ENCODE measurements at places on chromosomes 6 and 20.

- DNase-seq, result no peak
These were observed 90.8 kb upstream of the QKI start for GRCh38 chr6:163323705-163324104.

GRCh38 chr6:6857528-6857927, 250.2 kb upstream of the RREB1 start:
- DNase-seq, result no peak

- no peak for DNase-seq
These were observed 610.5 kb downstream of the HTR1B start for GRCh38 chr6:76852776-76853175.

- DNase-seq, result no peak
These were observed 136.5 kb upstream of the NUP153 start for GRCh38 chr6:17842934-17843821.

DNA sequence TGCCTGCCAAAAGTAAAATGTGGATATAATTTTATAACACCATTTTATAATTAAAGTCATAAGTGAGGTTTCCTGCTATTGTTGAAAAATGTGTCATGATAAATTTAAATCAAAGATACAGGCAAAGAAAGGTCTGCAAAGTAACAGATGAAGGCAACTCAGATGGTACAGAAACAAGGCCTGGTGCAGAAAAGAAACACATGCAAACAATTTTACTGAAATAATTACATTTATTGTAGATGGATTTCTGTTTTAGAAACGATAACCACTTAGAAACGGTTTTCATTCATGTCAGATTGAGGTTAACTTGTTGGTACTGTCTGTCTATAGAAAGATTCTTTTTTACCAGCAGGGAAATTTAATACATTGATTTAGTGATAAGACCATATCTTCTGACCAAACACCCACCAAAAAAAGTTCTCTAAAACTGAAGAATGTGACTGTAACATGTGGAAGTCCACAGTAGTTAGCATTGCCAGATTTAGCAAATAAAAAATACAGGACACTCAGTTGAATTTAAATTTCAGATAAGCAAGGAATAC, 105.5 kb upstream of the FERMT1 start:
- DNase-seq, result no peak

GRCh38 chr20:25053255-25054031, 4.5 kb downstream of the ACSS1 start:
- no peak for DNase-seq

DNA sequence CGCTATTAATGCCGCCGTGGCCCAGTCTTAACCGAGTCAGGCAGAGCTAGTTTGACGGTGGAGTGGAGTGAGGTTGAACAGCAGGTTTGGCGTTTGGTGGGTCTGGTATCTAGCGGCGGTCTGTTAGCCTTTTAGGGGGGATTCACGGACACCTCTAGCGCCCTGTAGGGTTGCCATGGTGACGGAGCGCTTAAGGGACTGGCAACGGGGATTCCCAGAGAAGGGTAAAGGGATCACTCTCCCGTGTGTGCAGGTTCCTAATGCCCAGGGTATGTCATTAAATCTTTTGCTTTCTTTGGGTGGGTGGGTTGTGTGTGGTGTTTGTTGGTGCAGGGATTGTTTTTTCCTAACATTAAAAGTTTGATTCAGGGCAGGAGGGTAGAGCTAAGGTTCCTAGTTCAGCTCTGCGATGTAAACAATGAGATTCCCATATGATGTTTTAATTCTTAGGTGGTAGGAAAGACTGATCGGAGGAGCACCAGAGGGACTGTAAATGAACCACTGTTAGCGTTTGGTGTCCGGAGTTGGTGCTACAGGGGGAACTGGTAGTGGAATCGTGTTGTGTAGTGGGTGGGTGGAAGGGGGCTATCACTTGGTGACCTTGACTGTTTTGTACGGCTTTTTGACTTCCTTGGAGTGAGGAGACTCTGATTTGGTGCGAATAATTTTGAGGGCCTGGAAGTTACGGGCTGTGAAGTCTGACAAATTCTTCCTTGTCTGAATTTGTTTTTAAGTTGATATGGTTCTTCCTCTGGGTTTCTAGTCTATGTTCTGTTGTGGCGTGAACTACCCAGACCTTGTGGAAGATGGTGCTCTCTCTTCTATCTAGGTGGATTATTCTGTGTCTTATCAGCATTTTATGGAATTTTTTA, 5.0 kb downstream of the BRD2 start:
- no peak for DNase-seq

DNA sequence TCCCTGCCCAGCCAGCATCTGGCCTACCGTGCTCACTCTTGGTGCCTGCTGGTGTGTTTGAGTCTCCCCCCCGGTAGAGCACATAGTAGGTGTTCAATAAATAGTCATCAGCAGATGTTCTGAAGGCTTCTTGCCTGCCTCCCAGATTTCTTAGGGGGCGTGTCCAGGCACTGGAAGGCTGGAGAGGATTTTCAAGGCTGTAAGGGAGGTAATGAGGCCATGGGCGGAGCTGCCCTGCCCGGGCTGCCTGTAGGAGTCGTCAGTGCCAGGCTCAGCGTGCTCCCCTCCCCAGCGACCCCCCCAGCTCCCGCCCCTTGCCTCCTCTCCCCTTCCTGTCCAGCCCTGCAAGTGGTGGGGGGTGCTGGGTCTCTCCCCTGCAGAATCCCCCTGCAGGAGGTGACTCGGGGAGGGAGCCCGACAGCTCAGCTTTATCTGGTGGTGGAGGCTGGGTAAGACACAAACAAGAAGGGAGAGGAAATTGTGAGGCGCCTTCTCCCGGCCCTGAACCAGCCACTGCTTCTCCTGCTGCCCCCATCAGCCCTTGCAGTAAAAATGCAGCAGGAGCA, 55.9 kb downstream of the BCAS4 start:
- no peak for DNase-seq

GRCh38 chr20:60950974-60951373, 301.1 kb upstream of the CDH4 start:
- peak; percentile 41 for DNase-seq

DNA sequence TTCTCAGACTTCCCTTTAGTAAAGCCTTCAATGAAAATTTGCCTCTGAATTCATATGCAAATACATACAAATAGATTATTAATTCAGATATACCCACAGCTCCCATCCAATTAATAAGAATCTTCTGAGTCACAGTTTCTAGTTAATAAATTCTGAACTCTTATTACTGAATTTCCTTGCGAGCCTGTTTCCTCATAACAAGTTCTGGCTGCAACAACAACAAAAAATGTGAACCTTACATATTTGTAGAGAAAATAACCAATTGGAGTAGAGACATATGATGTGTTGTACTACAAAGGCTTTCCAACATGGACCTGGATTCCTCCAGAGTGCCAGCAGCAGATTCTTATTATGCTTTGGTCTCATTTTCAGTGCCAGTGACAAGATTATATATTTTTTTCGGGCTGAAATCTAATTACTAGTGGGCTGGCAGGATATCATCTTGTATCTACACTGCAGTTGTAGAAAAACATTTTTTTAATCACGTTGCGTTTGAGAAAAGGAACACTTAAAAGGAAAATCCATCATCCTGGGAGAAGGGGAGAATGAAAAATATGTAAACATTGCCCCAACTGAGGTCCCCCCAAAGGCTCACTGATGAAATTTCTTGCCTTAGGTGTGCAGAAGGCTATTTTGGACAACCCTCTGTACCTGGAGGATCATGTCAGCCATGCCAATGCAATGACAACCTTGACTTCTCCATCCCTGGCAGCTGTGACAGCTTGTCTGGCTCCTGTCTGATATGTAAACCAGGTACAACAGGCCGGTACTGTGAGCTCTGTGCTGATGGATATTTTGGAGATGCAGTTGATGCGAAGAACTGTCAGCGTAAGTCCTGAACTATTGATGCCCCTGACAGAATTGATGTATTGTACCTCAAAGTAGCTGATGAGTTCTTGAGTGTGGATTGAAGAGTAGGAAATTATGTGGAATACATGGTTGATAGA, 404.6 kb downstream of the LAMA2 start:
- no peak for DNase-seq

GRCh38 chr6:46606338-46606737, 46.3 kb downstream of the CYP39A1 start:
- no peak for DNase-seq

GRCh38 chr6:53199156-53199555, 50.5 kb upstream of the GCM1 start:
- no peak for DNase-seq

DNA sequence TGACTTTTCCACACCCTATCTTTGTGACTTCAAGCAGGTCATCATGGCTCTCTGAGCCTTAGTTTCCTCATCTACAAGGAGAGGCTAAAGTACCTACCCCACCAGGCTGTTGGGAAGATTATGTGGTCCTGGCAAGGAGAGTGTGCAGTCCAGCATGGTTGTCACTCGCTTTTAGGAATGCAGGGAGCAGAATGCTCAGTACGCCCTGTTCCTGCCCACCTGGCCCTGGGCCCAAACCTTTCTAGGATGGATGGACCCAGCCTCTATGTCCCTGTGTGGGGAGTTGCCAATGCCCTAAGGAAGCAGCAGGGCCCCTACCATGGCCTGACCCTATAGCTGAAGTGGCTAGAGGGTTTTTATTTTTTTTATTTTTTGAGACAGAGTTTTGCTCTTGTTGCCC, 2.0 kb downstream of the CLPSL2 start:
- DNase-seq, result no peak

DNA sequence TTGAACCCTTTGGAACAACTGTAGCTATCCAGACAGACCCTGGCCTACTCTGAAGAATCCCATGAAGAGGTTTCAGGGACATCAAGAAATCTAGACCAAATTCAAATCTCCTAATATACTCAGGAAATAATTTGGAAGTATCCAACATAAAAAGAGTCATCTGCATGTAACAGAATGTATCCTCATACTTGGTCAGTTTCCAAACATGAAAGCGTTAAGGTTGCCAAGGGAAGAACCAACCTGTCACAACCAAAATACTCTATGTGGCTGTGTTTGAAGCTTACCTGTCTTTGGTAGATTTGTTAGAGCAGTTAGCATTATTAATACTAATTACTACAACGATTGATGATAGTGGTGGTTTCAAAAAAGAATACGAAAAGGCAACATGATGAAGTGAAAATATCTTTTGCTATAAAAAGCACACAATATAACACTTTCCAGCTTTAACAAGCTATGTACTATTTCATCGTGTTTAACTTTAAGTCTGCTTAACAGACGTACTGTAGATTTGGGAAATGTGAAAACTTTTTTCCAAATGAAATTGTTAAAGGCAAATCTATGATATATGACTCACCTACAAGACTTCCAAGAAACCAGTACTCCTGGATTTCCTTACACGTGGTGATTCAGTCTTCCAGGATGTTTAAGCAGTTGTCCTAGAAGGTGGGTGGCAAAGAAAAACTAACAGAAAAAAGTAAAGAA, 46.6 kb upstream of the ENPP1 start:
- DNase-seq, result no peak

- DNase-seq, result no peak
These were observed 44.5 kb upstream of the RPS6KA2 start for GRCh38 chr6:166671434-166672081.

DNA sequence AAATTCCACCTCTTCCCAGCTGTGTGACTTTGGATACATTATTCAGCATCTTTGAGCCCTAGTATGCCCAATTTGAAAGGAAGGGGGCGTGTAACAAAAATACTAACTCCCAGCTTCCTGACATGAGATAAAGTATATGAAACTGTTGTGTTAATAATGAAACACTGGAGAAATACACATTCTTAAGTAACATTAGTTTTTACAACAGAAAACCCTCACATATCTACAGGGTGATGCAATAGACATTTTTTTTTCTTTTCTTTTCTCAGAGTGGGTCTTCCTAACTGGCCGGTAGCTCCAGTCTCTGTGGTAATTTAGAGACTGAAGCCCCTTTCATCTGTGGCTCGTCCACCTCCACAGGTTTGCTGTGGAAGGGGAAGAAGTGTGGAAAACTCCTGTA, 79.5 kb downstream of the CD83 start:
- no peak for DNase-seq
